Esophagus squamous epithelium (tissue), 5 donors: ENCODE measurements at places on chromosomes 3 and 15.

- DNase-seq, result no peak
Measured at GRCh38 chr15:62118520-62119226, 46.4 kb downstream of the C2CD4B start.

DNA sequence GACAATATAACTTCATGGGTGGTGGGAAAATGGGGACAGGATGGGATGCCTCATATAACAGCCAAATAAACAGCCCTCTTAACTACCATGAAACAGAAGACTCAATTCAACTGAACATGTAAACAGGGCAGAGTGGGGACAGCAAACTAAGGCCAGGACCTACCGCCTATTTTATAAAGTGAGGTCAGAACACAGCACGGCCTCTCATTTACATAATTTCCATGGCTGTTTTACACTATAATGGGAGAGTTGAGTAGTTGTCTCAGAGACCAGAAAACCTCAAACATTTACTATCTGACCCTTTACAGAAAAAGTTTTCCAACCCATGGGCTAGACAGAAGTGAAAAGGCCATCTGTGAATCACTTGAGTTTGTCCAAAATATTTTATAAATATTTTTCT is 56.7 kb upstream of the SNRPA1 start:
- no peak for DNase-seq

- no peak for DNase-seq
Measured at GRCh38 chr3:186461141-186461540, 83.0 kb downstream of the CRYGS start.

DNA sequence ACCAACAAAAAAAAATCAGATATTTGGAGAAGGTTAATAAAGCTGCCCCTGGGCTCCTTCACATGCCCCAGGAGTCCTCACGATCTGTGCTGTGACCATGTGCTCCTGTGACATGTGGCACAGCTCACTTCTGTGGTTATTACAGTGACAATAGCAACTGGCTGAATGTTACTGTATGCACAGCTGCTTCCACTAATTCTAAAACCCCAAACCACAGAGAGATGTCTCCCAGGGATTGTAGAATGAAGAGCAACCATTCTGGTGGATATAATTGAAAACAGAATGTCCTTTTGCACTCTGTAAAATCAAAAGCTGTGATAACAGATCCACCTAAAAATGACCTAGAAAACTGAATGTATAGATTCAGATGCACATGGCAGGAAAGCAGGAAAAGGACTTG is 489.2 kb upstream of the CNTN4 start:
- DNase-seq, result no peak

- DNase-seq, result no peak
Measured at GRCh38 chr3:184942735-184943134, 130.8 kb downstream of the VPS8 start.

GRCh38 chr3:53151465-53151864 is 9.5 kb upstream of the PRKCD start:
- no peak for DNase-seq
